Vagina (tissue), 2 donors: ENCODE measurements at places on chromosomes 7 and 10. TPM values are rescaled to one million over a fixed set of nuclear protein-coding genes. Genes with fewer than 3 reads are reported as not detected.

- DNase-seq = no peak
- H3K4me3 ChIP-seq = no peak overlapping the region
- H3K36me3 ChIP-seq = no peaks in the 10 kb centered on the region
- peak overlapping the region; percentile 39 for H3K27ac ChIP-seq
- H3K27me3 ChIP-seq = no peaks in the 10 kb centered on the region
These were observed 496.9 kb upstream of the ZMIZ1 start for GRCh38 chr10:78571891-78572290.

- no peaks in the 10 kb centered on the region for H3K27me3 ChIP-seq
- peak; percentile 55 for DNase-seq
- no peaks in the 10 kb centered on the region for H3K36me3 ChIP-seq
- H3K27ac ChIP-seq = no peak overlapping the region
- no peaks in the 10 kb centered on the region for H3K4me1 ChIP-seq
These were observed 24.8 kb downstream of the ADCY1 start for GRCh38 chr7:45598886-45599520.

OR2A1 gene
- total RNA-seq = 0.25 TPM

- H3K27me3 ChIP-seq = no peaks in the 10 kb centered on the region
- H3K27ac ChIP-seq = no peak overlapping the region
- no peak for DNase-seq
- no peaks in the 10 kb centered on the region for H3K36me3 ChIP-seq
These were observed 730.6 kb upstream of the IGFBP3 start for GRCh38 chr7:46651561-46652088.

FAM170B gene
- not detected for total RNA-seq

DNA sequence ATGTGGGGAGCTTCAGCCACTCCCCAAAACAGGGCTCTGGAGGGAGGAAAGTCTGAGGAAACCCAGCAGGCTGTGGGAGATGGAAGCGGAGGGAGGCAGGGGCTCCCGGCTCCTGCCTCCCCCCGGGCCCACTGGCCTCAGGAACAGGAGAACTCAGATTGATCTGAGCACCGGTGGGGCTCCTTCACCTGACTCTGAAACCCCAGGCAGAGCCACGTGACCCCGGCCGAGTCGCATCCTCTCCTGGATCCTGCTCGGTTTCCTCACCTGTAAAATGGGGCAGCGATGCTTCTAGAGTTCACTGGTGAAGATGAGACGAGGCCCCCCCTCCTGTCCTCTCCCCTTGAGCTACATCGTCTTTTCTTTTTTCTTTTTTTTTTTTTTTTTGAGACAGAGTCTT, 33.6 kb downstream of the TCERG1L start:
- H3K27me3 ChIP-seq = no peaks in the 10 kb centered on the region
- no peaks in the 10 kb centered on the region for H3K36me3 ChIP-seq
- no peak overlapping the region for H3K4me3 ChIP-seq
- no peaks in the 10 kb centered on the region for H3K4me1 ChIP-seq
- DNase-seq = no peak

GRCh38 chr10:26802527-26802926, 58.2 kb downstream of the ABI1 start:
- H3K4me3 ChIP-seq = no peak overlapping the region
- no peaks in the 10 kb centered on the region for H3K36me3 ChIP-seq
- no peak for DNase-seq
- H3K4me1 ChIP-seq = peaks cover 63% of the 10 kb centered on the region
